Stimulated activated CD8-positive, alpha-beta memory T cell treated with anti-CD3 and anti-CD28 coated beads, Interleukin-4, amount 100 ng/mL, for 1 hour (primary cell): ENCODE measurements at places on chromosomes 5 and 9.

DNA sequence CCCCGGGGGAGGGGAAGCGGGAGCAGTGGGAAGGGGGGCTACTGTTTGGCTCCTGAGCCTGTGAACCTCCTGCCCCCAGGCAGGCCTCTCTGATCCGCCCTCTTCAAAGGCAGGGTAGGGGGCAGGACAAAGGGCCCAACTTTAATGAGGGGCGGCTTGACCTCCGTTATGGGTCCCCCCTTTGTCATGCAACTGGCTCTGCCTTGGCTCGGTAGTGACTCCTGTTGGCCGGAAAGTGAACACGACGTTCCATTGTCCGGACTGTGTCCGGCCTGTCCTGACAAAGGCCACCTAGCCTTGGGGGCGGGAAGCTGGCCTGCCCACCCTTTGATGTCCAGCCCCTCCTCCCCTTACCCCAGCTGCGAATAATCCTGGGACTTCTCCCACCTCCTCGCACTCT lies 1.3 kb downstream of the CDX1 start:
- no peak for DNase-seq

DNA sequence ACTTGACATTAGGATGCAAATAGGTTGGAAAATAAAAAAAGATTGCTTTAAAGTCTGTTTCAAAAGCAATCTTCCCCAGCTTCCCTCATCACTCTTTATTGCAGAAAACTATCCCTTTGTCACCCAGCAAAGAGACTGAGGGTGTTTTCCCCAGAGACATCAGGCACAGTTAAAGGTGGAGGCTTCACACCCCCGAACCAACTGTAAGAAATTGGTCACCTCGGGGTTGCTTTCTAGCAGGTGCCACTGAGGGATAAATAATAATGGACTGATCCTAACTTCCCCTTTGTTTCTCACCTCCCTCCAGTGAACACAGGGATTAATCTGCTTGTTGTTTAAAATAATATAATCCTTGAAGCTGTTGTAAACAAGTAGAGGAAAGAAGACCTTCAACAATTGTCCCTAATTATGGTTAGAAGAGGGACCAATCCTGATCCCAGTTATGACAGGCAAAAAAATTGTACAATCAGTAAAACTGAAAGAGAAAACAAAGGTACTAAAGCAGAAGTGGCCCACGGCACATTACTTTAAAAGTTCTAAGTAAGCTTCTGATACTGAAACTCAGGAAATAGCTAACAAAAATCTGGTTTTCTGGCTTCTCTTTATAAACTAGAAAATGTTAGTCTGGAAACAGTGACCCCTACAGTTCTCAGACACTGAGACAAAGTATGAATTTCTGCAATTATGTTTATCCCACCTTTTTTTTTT lies 6.6 kb upstream of the PCSK1 start:
- DNase-seq: no peak

DNA sequence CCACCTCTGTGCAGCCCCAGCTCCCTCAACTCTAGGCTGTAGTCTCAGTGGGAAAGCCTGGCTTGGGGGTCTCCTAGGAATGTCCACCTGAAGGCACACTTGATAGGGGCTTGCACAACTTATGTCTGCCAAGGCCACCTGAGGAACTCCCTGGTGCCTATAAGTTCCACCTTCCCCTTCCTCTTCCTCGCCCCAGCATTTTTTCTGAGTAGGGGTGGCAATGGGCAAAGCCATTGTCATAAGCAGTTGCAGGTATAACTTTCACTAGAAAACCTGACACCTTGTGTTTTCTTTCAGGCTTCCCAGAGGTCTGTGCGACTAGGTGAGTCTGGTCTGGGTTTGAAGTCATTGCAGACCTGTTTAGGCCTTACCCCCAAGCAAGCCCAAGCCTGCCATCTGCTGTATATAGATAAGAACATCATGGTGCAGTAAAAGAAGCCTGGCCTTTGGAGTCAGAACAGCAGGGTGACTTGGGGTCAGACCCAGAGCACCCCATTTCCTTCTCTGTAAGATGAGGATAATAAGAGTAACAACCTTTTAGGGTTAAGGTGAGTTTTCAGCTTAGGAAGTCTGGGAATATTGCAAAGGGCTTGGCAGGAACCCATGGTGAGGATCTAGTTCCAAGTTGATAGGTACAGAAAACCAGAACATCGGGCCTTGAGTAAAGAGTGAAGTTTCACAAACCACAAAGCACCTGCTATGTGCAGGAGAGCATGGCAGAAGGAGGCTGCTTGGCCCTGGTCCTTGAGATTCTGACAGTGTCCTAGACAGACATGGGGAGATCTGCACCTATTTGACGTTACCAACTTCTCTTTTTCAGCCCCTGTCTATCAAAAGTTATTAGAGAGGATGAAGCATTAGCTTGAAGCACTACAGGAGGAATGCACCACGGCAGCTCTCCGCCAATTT lies 33.8 kb downstream of the TGFBI start:
- no peak for DNase-seq

DNA sequence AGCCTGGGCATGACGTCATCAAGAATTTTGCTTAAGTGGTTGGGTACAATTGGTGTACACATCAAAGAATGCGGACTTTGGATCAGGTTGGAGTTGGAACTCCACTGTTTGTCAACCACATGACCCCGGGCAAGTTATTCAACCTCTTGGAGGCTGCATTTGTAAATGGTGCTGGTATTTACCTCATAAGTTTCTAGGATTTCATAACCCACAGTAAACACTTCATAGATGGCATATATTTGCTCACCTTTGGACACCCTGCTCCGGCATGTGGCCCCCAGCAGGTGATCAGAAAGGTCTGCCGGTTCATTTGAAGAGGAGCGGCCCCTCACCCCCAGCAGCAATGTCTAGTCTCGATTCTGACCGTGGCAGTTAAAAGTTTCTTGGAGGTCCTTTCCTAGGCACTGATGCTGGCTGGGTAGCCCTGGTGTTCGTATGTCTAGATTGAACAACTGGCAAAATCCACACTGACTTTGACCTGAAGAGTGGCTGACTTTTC lies 60.6 kb downstream of the IL6ST start:
- DNase-seq: no peak

- no peak for DNase-seq
Measured at GRCh38 chr5:8633259-8633658, 764.3 kb downstream of the MTRR start.

DNA sequence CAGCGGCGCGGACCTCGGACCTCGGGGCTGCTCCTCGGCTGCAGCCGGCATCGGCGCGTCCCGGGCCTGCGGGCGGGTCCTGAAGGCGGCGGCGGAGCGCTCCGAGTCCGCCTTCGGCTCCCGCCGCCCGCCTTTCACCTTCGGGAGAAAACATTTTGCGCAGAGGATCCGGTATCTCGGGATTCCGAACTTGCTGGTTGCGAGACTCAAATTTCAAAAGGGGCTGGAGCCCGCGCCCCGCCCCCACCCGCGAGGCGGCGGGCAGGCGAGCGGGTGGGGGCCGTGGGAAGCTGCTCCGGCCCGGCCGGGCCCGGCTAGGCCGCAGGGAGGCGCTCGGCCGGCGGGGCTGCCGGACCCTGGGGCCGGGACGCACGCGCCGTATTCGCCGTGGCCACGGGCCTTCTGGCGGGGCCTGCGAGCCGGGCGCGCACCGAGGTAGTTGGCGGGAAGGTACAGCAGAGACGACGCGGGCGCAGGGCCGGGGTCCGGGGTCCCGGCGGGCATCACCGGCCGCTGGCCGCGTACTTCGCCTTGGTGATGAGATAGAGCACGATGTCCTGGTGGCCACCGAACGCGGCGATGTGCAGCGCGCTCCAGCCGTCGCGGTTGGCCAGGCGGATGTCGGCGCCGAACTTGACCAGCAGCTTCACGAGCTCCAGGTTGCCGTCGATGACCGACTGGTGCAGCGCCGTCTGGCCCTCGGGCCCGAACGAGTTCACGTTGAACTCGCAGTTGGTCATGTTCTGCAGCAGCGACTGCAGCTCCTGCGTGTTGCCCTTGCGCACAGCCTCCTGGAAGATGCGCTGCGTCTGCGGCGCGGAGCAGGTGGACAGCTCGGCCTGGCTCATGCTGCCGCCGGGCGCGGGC lies 757 bp downstream of the NRARP start:
- no peak for DNase-seq
